ENCODE measurements at places on chromosomes 2 and 18. TPM values are rescaled to one million over a fixed set of nuclear protein-coding genes. Genes with fewer than 3 reads are reported as not detected.

GRCh38 chr2:74865770-74866674 lies 32.1 kb downstream of the HK2 start:
- no peak for DNase-seq

DNA sequence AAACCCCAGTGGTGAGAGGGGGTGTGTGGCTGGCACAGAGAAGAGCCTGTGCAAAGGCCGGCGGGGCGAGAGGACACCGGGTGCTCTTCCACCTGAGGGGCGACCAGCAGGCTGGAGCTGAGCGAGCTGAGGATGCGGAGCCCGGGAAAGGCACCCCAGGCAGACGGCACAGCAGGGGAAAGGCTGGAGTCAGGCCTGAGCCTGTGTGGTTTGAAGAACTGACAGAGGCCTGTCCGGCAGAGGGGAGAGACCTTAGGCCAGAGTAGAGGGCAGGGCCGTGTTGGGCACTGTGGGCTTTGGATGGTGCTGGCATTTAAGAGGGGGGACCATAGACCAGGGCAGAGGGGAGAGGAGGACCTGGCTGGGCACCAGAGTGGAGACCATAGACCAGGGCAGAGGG lies 149.8 kb downstream of the RTP5 start:
- DNase-seq: no peak

- no peak for DNase-seq
Observed at GRCh38 chr18:48558248-48558647, 19.4 kb downstream of the CTIF start.

- no peak for DNase-seq
Observed at GRCh38 chr2:80454628-80455027, 150.1 kb upstream of the LRRTM1 start.

GRCh38 chr18:71049893-71050292 lies 761.0 kb downstream of the SOCS6 start:
- DNase-seq: no peak

- DNase-seq: no peak
Observed at GRCh38 chr2:31081492-31081891, 56.7 kb downstream of the GALNT14 start.

- DNase-seq: peak; percentile 7
Observed at GRCh38 chr2:177983183-177983788, 89.3 kb downstream of the PDE11A start.

GRCh38 chr2:214410918-214411554 lies at the start of gene VWC2L:
TSS of gene VWC2L (plus strand) at chr2:214411054. CDS start at chr2:214414194, 3,140 bp downstream.
- DNase-seq: peak; percentile 17

- DNase-seq: no peak
Observed at GRCh38 chr2:170360546-170361089, 182.7 kb downstream of the MYO3B start.

- DNase-seq: no peak
Observed at GRCh38 chr2:202204855-202205254, 33.5 kb downstream of the SUMO1 start.

- DNase-seq: no peak
Observed at GRCh38 chr18:7470101-7470500, 97.0 kb upstream of the PTPRM start.

DNA sequence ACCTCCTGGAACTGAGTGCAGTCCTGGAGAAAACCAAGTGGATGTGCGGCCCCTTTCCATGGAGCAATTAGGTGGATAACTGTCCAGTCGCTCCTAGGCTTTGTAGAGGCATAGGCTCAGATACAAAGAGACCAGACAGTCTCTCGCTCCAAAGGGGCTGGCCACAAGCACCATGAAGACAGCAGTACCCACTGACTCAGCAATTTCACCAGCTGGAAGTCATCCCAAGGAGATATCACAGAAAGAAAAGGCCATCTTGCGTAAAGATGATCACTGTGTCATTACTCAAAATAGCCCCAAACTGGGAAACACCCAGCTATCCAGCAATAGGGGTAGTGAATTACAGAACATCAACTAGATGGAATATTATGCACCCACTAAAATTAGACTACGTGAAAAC lies 161.2 kb downstream of the MSH2 start:
- DNase-seq: no peak

GRCh38 chr2:157291018-157291417 lies 33.5 kb downstream of the GALNT5 start:
- DNase-seq: no peak

GRCh38 chr2:241417626-241418025 lies 61.5 kb downstream of the FARP2 start:
- DNase-seq: no peak

- no peak for DNase-seq
Observed at GRCh38 chr2:157800838-157801495, 75.2 kb downstream of the ACVR1 start.

DNA sequence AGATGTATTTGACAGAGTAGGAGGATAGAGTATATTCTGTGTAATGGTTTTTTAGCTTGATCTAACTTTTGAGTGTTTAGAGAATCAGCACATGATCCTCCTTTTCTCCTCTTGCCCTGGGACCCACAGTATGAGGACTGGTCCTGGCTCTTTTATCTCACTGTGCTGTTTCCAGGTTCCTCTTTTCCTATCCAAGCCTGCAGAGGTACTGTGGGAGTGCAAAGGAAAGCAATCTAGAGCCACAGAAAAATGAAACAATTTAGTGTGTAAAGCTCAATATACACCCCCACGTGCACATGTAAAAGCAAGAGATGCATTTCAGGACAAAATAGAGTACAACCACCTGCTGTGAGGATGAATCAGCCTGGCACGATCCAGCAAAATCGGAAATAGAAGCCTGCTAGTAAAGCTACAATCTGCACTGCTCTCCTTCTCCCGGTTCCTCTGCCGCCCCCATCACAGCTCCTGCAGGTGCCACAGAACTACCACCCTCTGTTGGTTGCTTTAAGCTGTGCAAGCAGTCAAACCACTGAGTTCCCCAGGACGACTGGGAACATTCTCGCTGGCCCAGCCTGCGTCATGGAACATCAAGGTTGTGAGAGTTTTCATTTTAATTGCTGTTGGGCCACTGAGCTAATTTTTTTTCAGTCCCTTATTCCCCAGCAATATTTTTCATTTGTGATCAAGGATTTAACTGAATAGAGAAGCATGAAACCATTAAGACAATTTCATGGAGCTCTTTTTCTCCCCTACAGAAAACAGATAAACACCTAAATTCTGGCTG lies 47.8 kb upstream of the MAPRE3 start:
- DNase-seq: peak; percentile 23

DNA sequence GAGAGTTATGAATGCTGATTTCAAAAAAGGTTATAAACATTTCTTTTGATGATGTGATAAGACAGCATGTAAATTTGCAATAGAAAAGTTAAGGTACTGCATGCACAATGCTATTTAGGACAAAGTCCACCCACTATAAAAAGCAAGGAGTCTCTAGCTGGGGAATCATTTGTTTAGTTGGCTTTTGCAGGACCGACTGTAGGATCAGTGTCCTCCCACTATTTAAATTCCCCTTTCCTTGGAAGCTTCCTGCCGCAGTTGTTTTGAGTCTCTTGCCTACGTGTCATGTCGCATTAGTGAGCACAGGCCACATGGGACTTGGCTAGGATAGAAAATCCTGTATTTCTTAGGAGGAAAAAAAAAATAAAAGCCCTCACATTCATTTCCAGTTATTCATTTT lies 13.1 kb downstream of the QPCT start:
- no peak for DNase-seq

DNA sequence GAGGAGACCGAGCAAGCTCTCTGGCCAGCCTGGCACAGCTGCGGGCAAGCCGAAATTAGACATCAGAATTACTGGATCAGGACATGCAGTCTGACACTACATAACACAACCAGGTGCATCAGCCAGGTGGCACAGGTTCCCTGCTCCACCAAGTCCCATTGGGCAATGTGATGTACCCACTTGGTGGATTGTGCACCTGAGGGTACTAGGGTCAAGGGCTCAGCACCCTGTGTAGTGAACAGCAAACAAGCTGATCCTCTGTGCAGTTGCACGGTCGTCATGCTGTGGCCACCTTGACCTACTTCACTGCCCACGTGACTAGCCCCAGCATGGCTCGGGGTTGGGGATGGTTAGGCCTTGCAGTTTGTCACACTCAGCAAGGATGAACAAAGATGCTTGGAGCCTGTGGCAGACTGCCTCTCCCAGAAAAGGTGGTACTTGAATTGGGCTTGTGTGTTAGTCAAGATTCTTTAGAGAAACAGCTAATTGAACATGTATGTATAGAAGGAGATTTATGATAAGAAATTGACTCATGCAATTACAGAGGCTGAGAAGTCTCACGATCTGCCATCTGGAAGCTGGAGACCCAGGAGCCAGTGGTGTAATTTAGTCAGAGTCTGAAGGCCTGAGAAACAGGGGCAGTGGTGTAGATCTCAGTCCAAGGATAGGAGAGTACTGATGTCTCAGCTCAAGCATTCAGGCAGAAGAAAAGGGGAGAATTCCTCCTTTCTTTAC lies 71.4 kb upstream of the TMEM87B start:
- no peak for DNase-seq

GRCh38 chr2:42104621-42105020 lies 56.8 kb downstream of the PKDCC start:
- DNase-seq: no peak

- no peak for DNase-seq
Observed at GRCh38 chr18:69898241-69898861, 49.3 kb downstream of the CD226 start.

DNA sequence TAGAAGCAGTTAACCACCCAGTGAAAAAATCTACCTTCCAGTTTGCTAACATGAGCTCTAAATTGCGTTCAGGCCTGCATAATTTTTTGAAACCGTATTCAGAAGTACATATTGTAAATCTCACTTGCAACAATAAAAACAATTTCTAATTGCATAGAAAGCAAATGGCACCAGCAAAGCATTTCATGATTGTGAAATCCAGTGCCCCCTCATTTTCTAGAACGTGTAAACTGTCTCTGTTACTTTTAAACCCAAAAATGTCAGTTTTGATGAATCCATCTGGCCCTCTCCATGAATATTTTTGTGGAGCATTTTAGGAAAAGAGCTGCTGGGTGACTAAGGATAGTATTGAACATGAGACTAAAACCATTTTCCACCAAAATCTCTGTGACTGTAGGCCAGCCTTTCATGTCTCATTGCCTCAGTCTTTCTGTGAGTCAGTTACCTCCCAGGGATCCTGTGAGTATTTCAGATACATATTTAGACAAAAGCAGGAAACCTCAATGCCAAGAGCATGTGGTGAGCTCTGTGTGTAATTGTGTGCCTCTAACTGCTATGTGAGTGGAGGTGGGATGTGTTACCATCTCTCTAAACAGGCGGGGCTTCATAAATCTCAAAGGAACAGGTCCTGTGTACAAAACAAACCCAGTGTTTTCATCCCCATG lies 477.8 kb upstream of the DCC start:
- no peak for DNase-seq

- DNase-seq: no peak
Observed at GRCh38 chr2:9560628-9561027, 5.0 kb upstream of the ADAM17 start.

- no peak for DNase-seq
Observed at GRCh38 chr2:99960291-99960690, 182.1 kb downstream of the AFF3 start.

- no peak for DNase-seq
Observed at GRCh38 chr2:204201507-204201906, 264.9 kb downstream of the ICOS start.

DNA sequence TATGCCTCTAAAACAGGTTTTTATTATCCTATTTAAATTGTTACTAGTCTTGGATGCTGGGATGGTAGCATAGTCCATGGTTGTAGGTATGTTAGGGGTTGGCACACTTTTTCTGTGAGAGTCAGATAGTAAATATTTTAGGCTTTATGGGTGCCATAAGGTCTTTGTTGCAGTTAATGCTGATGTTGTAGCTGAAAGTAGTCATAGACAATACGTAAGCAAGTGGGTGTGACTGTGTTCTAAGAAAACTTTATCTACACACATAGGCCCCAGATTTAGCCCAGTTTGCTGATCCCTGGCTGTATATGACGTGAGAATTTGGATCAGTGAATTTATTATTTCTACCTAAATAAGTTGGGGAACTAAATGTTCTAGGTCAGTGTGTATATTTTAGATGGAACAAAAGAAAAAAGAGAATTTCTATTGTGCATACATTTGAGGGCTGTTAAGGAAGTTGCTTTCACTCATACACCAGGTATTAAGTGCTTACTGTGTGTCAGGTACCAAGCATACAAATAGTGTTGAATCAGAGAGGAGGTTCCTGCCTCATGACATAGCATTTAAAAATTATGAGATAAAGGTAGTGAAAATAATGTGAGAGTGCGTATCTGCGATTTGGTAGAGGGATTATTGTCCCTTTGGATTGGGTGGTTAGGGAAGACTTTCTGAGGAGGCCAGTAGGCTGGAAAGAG lies 39.4 kb downstream of the AGFG1 start:
- DNase-seq: no peak

GRCh38 chr2:96816836-96817702 lies 1.0 kb downstream of the CNNM3 start:
- DNase-seq: no peak

GRCh38 chr18:22639561-22639960 lies 221.8 kb upstream of the CTAGE1 start:
- DNase-seq: no peak

- DNase-seq: no peak
Observed at GRCh38 chr2:198712485-198712884, 745.3 kb downstream of the SATB2 start.

GRCh38 chr2:128245813-128246212 lies 72.9 kb downstream of the HS6ST1 start:
- DNase-seq: no peak

- DNase-seq: no peak
Observed at GRCh38 chr2:3604991-3605961, 10.4 kb downstream of the COLEC11 start.

DNA sequence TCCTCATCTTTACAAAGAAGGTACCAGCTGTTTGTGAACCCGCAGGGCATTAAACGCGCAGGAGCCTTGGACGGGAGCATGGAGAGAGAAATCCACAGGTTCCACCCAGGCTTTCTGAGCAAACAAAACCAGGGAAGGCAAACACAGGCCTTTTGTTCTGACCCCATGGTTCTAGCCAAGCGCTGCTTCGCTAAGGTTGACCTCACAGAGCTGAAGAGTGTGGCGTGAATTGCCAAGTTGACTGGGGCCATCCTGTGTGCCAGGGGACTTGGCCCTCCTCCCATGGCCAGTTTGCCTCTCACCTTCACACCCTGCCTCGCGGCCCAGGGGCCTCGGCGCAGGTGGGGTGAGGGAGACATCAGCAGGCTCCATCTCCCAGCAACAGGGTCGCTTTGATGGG lies 74.1 kb downstream of the VAPA start:
- peak; percentile 52 for DNase-seq

MDH1B gene
- total RNA-seq: not detected

KIF5C gene
- total RNA-seq: 47.9 TPM

NT5DC4 gene
- total RNA-seq: not detected

ACVR1C gene
- 4.8 TPM for total RNA-seq

C1QL2 gene
- total RNA-seq: not detected

CTLA4 gene
- not detected for total RNA-seq

LBX2 gene
- 0.44 TPM for total RNA-seq

TNFAIP6 gene
- total RNA-seq: 6.6 TPM

B3GNT7 gene
- total RNA-seq: 3.3 TPM

FAM161A gene
- 6.1 TPM for total RNA-seq
